ENCODE measurements at places on chromosomes 3 and 15. TPM values are rescaled to one million over a fixed set of nuclear protein-coding genes. Genes with fewer than 3 reads are reported as not detected.

DNA sequence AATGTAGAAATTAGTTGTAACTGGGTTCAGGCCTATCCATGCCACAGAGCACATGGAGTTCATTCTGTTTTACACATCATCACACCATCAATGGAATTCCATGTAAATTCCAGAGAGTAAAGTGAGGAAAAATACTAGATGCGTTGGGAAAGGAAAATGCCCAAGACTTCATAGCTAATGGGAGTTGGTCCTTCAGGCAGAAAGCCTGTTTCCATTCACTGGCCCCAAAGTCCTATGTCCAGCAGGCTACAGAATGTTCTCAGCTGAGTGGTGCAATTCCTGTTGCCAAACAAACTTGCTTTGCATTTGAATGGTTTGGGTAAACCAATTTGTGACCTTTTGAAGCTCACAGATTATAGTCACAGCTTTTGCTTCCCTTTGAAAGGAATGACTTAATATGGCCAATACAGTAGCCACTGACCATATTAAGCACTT, 164.6 kb upstream of the PFN2 start:
- no peak for DNase-seq

- DNase-seq = no peak
Observed at GRCh38 chr3:156818890-156819289, 7.3 kb upstream of the LEKR1 start.

- DNase-seq = no peak
Observed at GRCh38 chr3:105093371-105094252, 273.1 kb upstream of the ALCAM start.

- DNase-seq = no peak
Observed at GRCh38 chr3:107407355-107407754, 30.1 kb downstream of the CCDC54 start.

DNA sequence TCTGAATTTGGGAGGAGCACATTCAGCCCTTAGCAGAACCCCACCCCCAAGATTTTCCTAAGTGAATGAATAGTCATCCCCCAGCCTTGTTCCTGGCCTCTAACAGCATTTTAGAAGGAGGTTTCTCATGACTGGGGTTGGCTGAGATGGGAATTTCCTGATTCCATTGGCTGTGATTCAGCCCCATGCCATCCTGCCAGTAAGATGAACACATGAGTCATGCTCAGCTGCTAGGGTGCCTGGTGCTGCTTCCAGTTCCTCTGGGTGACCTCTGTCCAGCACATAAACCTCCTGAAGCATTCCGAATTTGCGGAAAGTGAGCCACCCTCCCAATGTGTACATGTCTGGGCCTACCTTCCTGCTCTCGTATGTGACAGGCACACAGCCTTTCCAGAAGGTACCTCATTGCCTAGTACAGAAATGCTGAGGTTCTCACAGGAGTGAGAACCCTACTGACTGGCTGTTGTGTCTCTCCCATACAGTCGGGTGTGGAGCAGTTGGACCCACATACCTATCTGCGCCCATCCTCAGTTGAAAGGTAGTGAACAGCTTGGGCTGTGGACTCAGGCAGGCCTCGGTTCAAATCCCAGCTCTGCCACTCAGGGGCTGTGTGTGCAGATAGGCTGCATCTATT, 91.7 kb downstream of the APBA2 start:
- DNase-seq = no peak

DNA sequence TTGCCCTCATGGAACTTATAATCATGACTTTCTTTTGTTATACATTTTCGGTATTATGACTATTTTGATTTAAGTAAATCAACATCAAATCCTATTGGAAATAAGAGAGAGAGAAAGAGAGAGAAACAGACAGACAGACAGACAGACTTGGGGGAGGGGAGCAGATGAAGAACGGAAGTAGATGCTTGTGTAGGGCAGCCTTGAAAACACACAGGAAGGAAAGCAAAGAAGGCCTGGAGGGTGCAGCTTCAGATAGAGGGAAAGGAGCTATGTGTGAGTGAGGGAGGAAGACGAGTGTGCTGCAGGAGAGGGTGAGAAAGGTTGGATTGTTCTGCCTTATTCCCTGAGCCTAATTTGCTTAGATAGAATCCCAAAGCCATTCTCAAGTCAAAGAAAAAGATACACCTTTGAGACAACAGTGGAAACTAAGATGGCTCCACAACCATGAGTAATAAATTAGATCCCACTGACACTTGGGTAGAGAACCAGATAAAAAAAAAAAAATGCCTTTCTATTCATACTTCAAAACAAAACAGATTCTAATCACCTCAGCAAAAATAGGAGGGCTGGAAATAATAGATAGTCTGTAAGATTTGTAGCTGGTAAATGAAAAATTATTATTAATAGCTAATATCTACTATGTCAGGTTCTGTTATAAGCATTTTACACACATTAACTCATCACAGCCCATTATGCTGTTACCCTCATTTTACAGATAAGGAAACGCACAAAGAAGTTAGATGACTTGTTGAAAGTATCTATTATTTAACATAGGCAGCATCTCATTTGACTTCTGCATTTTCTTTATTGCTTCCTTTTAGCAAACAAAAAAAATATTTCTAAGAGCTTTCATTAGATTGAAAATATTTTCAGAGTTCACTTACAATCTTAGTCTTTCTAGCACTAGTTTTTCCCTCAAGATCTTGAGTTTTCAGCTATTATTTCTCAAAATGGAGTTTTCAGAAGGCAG, 214.1 kb downstream of the TNIK start:
- DNase-seq = no peak

The THPO gene
- 0.56 TPM for total RNA-seq

The SLC22A14 gene
- 0.20 TPM for total RNA-seq

The SST gene
- total RNA-seq = 5.6 TPM

The DOCK3 gene
- 21.4 TPM for total RNA-seq
